Eye (tissue), 1 donor: ENCODE measurements at places on chromosomes 5 and 9.

DNA sequence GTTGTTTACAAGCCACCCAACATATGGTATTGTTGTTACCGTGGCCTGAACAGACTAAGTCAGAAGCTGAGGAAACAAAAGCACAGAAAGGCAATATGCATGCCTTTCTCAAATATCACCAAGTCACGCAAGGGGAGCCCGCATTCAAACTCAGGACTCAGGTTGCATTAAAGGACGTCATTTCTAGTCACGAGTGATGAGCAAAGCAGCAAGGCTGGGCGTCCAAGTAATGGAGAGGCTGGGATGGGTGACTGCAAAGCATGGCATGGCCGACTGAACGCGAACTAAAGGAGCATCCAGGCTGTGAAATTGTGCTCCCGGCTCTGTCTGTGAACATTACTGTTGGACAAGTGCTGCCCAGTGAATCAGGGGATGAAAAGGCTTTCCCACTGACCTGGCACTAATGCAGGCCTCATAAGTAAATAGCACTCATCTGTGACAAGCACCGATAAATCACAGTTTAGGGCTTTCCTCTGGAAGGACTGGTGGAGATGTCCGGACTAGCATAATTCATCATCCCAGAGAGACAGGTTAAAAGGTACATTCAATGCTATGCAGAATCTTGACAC, 202.8 kb downstream of the SPOCK1 start:
- DNase-seq, result peak; percentile 96

DNA sequence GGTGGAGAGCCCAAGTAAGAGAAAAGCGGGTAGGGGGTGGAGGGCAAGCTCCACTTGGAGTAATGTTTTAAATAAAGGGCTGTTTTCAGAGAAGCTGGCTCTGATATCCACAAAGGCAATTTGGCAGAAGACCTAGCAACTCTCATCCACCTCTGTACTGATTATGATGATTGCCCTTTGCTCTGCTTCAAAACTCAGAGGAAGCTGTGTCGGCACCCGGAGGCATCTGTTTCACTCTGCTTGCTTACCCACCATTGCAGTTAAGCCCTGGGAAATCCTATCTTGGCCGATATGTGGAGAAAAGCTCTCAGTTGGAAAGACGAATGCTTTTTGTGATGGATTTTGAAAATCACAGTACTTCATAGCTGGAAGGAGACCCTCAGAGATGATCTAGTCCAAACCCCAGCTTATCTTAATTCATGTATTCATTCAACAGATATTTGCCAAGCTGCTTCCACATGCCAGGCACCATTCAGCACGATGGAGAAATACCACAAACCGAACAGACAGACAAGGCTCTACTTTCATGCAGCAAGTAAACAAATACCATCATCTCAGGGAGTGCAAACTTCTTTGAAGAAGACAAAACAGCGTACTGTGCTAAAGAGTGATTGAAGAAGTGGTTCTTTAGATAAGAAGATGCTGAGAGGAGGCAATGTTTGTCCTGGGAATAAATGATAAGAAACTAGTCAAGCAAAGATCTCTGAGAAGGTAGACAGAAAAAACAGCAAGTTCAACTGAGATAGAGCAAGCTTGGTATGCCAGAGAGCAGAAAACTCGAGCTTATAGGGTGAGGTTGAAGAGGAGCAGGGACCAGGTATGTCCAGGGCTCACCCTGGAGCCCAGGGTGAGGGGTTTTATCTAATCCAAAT, 140.4 kb upstream of the SPDL1 start:
- DNase-seq, result peak; percentile 33

DNA sequence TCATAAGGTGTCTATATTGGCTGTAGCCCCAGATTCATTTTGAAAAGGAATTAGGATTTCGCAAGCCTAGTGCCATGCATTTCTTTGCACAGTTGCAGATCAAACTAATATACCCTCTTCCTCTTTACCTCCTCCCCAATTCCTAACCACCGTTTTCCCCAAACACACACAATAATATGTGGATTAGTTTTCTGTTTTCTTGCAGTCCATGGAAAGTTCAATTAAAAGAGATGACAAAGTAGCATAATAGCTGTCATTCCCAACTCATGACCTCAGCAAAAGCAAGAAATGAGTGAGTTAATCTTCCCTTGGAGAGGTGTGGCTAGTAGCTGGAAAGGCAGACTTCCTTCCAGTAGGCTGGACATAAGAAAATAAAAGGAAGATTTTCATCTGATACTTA, 349.1 kb downstream of the TMEM232 start:
- peak; percentile 21 for DNase-seq

DNA sequence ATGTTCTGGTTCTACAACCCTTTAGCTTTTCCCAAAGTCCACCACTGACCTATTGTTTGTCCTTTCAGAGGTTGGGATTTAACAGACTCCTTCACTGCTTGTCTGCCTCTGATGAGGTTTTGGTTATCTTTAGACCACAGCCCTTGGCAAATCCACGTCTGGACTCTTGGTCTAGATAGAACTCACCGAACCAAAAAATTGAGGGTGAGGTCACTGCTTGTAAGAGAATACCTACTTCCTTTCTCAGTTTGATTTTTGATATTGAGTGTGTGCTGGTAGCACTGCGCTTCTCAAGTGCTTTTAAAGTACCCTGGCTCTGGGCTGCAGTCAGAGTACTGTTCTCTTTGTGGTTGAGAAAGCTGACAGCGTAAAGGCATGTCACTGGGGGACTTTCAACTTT, 61.7 kb downstream of the JMY start:
- no peak for DNase-seq

DNA sequence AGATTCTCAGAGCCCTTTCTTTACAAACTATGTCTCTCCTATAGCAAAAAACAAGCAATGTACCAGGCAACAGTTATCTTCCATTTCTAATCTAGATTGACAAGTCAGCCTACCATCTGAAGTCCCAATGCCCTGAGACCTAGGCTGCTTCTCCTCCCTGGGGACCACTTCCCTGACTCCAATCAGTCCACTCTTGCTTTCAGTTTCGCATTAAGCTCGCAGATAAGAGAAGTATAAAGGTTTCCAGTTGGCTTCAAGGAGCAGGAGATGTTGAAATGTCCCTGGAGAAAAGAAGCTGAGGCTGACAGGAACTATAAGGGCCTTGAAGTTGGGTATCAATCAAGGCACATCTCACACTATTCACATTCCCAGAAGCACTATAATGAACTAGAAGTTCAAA, 32.3 kb downstream of the ERP44 start:
- DNase-seq, result peak; percentile 78

DNA sequence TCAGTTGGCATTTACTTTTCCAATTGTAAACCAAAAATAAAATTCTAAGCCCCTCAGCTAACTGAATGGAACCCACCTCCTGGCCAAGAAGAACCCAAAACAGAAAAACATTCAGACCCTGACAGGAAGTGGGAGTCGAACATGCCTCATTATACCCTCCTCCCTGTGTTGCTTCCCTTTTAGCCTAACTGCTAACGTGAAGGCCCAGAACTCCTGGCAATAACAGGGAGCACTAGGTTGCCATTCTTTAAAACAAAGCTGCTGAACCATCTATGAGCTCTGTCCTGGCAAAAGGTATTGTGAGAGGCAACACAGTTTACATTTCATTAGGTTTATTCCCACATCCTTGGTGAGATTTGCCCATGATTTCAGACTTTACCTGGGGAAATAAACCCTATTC, 481.4 kb downstream of the CHSY3 start:
- DNase-seq, result no peak

DNA sequence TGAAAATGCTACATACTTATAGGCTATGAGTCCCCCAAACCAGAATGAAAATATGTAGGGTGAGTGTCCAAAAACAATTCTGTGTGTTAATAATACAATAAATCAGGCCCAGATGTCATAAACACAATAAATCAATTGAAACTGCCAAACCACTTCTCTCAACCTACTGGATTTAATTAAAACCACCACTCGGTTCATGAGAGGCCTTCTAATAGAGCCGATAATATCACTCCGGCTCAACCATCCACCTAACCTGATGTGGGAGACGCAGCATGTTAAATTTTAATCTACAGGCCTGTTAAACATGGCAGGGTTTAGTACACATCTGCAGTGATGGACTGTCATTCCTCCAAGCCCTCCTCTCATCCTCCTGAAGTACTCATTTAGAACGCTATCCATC, 734.5 kb upstream of the ZNF608 start:
- peak; percentile 68 for DNase-seq

DNA sequence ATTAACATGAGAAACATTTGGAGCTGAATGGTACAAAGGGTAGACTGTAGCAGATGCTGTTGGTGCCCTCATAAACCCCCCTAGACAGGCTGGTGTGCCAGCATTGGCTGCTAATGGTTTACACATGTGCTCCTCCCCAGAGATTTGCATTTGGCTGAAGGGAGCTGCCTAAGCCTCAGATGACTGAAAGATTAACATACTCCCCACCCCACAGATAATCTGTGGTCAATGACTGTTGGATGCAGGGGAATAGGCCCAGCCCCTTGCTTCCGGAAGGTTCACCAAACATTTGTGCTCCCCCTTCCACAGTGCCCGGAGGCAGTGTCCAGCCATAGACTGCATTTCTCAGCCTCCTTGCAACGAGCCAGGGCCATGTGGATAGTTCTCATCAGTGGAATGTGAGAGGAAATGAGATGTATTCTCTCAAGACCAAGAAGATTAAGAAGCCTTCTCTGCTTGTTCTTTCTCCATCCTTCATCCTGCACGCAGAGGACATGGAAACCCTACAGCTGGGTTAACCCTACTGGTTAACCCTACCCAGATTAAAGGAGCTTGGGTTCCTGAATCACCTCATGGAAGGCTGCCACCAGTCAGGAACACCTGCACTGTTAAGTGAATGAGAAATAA, 79.6 kb downstream of the PHAX start:
- DNase-seq, result peak; percentile 49

- no peak for DNase-seq
Observed at GRCh38 chr5:109038209-109038840, 290.6 kb downstream of the FER start.

GRCh38 chr9:125038166-125038565, 97.3 kb upstream of the GOLGA1 start:
- no peak for DNase-seq

GRCh38 chr5:56534102-56534829, 281.1 kb upstream of the MAP3K1 start:
- DNase-seq, result no peak

GRCh38 chr9:28651050-28651722, 1077.9 kb upstream of the C9orf72 start:
- DNase-seq, result no peak

- no peak for DNase-seq
Observed at GRCh38 chr9:114278356-114278755, 44.5 kb upstream of the ORM1 start.

- DNase-seq, result no peak
Observed at GRCh38 chr5:3353561-3353960, 242.1 kb upstream of the IRX1 start.

DNA sequence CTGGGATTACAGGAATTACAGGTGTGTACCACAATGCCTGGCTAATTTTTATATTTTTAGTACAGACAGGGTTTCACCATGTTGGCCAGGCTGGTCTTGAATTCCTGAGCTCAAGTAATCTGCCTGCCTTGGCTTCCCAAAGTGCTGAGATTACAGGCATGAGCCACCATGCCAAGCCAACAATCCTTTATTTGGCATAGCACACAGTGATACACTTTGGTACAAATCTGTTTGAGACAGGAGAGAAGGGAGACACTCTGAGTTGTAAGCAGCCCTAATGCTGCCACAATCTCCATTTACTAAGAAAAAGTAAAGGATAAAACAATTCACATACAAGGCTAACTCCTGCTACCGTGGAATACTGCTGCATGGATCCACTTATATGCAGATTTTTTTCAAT, 177.8 kb downstream of the RAPGEF6 start:
- DNase-seq, result no peak

- DNase-seq, result no peak
Observed at GRCh38 chr5:143135832-143136551, 267.5 kb downstream of the NR3C1 start.
